ENCODE measurements at places on chromosomes 2 and 18.
A peak's percentile ranks its signal among the peaks of the same experiment; 100 is the strongest.

DNA sequence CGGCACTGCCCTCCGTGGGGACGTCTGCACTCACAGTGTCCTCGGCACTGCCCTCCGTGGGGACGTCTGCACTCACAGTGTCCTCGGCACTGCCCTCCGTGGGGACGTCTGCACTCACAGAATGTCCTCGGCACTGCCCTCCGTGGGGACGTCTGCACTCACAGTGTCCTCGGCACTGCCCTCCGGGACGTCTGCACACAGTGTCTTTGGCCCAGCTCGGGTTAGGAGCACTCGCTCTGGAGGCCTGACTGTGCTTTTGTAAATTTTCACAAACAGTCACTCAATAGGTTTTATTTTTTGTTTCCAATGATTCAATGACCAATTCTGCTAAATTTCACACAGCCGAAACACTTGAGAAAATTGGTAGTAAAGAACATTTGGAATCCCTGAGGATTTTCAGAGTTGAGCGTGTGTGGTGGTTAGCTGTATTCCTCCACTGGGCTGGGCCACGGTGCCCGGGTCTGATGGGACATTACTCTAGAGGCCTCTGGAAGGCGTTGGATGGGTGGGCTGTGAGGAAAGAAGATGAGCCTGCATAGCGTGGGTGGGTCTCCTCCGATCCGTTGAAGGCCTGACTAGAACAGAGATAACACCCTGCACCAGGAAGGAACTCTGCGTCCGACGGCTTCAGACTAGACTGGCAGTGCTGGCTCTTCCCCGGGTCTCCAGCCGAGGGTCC, 134.8 kb downstream of the RTP5 start:
- no peak for DNase-seq

GRCh38 chr18:8990276-8991031, 112.0 kb upstream of the NDUFV2 start:
- no peak for DNase-seq

GRCh38 chr2:162509288-162509968, 165.5 kb downstream of the GCA start:
- no peak for DNase-seq

GRCh38 chr2:165113414-165113813, 90.4 kb downstream of the SCN3A start:
- no peak for DNase-seq

GRCh38 chr2:111251711-111252110, 131.0 kb downstream of the BCL2L11 start:
- no peak for DNase-seq

DNA sequence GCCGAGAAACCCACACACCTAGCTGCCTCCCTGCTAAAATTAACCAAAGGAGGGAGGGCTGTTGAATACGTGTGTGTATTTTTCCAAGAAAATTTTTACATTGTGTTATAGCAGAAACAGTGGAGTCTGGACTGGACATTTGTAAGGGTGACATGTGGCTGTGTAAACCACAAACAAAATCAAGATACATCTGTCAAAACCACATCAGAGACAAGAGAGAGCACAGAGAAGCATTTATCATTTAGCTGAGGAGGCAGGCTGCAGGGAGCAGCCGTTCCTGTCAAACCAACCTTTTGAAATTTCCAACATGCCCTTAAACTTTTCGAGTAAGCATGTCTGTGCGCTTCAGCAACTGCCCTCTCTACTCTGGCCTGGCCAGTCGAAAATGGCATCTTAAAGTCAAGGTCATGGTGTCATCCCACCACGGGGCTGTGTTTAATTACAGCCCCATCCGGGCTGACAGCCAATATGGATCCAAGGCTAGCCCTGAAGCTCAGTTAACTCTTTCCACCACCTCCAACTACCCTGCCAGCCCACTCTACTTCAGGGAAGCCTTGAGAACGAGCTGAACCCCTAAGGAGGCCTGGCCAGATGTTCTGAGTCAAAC, 8.4 kb downstream of the BCL11A start:
- no peak for DNase-seq

- no peak for DNase-seq
Measured at GRCh38 chr18:38464024-38464423, 898.4 kb upstream of the CELF4 start.

DNA sequence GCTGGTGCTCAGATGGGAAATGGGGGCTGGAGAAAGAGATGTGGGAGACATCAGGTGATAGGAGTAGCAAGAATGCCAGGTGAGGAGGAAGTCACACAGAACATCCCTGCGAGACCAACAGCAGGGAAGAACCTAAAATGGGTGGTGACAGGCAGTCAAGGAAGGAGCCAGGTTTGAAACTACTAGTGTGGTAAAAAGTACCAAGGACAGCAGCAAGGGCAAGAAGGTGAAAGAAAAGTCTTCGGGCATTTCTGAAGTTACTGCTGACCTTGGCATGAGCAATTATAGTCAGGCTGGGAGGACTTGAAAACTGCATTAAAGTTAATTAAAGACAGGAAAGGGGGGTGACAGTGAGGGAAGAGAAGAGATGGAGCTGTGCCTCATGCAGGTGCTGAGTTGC, 410.4 kb downstream of the RAD51AP2 start:
- no peak for DNase-seq

DNA sequence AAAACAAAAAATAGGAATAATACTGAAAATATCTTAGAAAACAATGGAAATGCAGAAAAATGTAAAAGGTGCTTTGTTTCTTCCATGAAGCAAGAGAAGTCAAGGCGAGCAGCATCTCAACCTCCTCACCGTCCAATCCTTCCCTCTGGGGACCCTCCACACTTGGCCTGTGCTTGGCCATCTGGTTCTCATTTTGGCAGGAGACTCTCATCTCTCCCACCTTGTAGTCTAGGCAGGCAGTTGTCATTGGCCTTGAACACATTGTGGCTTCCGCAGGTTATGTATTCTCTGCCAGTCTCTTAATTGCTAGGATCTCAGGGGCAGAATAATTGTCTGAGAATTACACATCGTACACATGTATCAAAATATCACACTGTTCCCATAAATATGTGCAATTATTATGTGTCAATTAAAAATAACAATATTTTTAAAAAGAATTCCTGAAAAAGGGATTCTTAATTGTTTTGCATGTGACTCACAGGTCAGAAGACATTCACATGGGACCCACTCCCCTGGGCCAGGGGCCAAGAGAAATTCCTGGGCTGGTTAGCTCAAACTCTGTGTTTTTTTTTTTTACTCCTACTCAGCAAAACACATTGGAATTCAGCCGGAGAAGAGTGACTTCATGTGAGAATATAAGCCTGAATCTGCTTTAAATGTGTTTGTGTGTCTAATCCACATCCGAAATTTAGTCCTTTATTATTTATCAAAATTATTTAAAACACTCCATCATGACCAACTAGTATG, 14.0 kb upstream of the ANKRD62 start:
- DNase-seq: no peak

GRCh38 chr2:75311521-75311920, 112.2 kb upstream of the TACR1 start:
- no peak for DNase-seq

- peak; percentile 93 for DNase-seq
Measured at GRCh38 chr2:208064220-208064961, 39.1 kb upstream of the PLEKHM3 start.

- no peak for DNase-seq
Measured at GRCh38 chr18:3960142-3960541, 495.0 kb downstream of the DLGAP1 start.

DNA sequence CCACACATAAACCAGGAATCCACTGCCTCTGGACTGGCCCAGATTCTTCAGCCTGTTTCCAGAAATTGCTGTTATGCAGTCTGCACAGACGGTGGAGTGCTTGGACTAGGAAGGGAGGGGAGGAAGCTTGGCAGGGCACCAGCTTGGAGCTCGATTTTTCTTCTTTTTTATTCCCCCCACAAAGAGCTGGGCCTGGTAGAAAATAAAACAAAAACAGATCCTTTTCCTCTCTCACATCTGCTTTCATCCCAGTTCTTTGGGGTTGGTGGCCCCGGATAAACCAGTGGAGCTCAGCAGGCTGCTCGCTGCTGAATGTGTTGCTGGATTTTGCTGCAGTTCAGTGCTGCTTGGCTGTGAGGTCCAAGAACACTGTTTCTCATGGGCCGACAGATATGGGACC, 16.0 kb downstream of the LRRTM1 start:
- peak; percentile 3 for DNase-seq

- no peak for DNase-seq
Measured at GRCh38 chr2:68266655-68267054, 14.3 kb upstream of the PPP3R1 start.

GRCh38 chr2:143994961-143995360, 525.0 kb downstream of the ZEB2 start:
- DNase-seq: no peak

DNA sequence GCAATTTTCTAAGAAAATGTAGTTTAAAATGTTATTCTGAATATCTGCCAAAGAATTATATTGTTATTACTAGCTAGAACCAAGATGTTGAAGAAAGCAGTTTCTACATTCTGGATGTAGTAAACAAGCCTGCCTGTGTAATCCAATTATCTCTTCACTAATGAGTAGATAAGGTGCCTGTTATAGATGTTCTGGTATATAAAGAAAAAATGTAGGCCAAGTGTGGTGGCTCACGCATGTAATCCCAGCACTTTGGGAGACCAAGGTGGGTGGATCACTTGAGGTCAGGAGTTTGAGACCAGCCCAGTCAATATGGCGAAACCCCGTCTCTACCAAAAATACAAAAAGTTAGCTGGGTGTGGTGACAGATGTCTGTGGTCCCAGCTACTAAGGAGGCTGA, 28.9 kb downstream of the CD302 start:
- DNase-seq: no peak

DNA sequence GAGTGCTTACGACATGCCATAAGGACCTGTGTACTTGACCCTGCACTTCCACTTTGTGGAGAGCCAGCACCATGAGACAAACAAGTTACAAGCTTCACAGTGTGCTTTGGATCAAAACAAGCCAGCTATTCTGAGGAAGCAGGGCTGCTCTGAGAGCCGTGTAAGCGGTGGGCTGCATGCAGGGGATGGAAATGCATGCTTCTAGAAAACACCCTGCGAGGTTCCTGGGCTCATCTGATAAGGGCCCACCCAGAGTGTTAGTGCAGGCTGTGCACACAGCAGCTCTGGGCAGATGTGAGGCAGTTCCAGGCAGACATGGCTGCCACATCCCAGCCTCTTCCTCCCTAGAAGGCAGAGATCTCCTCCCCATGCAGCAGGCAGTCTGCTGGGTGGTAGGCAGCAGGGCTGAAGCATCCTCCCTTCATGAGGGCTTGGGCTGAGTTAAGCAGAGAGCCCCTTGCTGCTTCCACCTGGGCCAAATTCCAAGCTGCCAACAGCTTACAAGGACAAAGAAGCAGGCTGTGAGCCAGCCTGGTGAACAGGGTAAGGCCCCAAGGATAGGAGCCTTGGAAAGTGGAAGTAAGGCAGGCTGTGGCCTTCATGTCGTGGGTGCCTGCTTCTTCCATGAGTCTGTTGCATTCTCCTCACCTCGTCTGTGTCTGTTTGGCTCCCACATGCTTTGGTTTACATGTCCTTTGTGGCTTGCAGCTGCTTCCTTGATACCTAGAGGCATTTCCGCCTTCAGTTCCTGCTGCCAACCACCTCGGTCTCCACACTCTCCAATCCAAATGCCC, 7.7 kb downstream of the PSD4 start:
- DNase-seq: no peak

DNA sequence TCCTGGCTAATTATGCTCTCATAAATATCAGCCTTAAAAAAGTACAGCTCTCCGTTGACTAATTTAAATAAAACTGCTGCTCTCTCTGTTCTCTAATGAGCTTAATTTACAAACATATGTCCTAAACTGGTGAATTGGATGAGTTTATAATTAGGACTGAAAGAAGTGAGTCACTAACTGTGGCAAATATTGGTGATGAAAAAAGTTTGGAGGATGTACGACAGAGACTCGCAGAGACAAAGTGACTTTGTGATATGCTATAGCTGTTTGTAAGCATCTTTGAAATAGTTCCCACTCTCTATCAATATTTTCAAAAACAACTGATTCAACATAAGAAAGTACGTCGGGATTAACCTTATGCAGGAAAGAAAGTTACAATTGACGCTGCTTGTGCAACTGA, 138.9 kb upstream of the TMEFF2 start:
- no peak for DNase-seq

- DNase-seq: no peak
Measured at GRCh38 chr2:167100506-167100905, 212.2 kb downstream of the XIRP2 start.

DNA sequence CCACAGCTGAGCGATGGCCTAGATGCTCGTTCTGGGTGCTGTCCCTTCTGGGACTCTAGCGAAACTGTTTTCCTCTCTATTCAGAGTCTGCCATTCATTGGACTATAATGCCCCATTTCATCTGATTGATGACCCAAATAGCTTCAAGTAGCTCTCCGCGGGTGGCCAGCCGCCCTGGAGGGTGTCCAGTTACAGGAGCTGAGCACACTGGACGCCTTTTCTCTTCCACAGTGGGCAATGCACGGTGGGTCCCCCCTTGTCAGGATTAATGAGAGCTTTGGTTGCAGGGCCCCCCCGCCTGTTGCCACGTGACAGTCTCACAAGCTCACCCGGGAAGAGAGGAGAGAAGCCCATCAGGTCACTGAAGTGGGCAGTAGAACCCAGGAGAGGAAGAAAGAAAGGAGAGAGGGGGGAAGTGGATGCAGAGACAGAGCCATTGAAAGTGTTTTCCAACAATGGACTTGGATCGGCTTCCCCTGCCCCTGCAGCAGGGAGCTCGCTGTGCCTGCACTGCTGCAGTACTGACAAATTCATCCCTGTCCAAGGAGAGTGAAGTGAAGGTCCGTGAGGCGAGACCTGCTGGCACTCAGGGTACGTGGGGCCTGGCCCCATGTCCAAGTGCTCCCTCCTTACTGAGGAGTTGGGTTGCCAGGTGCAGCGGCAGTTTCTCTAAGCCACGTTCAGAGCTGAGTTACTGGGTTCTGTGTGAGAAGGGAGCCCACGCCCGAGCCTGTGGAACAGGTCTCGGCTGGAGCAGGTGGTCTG, 44.8 kb downstream of the DIPK1C start:
- no peak for DNase-seq
